ENCODE measurements at places on chromosomes 3 and 15.

- DNase-seq = no peak
Measured at GRCh38 chr3:60674870-60675269, 576.4 kb downstream of the FHIT start.

DNA sequence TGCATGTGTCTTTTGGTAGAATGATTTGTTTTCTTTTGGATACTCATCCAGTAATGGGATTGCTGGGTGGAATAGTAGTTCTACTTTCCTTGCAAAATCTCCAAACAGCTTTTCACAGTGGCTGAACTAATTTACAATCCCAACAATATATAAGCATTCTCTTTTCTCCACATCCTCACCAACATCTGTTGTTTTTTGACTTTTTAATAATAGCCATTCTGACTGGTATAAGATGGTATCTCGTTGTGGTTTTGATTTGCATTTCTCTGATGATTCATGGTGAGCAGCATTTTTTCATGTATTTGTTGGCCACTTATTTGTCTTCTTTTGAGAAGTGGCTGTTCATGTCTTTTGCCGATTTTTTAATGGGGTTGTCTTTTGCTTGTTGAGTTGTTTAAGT is 55.8 kb downstream of the ST8SIA2 start:
- DNase-seq = no peak

DNA sequence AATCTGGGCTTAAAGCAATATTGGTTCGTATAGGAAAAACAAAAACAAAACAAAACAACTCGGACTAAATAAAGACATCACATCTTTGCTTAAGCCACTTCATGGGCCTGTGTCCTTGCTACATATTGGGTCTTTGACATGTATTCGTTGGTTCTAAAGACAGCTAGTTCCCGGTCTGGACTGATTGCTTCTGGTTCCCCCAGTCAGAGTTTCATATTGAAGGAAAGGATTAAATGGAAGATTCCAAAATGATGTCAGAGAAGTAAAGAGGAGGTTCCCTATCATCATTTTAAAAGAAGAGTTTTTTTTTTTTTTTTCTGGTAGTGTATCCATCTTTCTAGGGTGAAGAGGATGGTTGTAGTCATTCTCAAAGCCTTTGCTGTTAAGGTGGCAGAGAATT is 2.3 kb downstream of the OXSR1 start:
- no peak for DNase-seq

- DNase-seq = no peak
Measured at GRCh38 chr3:47910777-47911440, 105.3 kb downstream of the MAP4 start.

DNA sequence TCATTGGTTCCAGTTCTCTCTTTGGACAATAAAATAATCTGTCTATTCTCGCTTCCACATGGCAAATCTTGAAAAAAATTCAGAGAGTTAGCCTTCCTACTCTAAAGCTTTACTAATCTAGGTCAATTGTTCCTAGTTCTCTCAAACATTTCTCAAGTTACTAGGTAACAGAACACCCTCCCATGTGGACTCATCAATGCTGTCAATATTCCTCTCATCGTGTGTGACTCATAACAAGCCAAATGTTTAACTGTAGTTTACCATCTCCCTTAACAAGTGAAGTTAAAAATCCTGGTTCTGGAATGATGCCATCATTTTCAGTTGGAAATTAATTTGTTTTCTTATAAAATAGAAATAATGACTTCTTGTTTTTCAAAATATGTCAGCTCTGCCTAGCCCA is 438.6 kb downstream of the ROBO1 start:
- DNase-seq = no peak

DNA sequence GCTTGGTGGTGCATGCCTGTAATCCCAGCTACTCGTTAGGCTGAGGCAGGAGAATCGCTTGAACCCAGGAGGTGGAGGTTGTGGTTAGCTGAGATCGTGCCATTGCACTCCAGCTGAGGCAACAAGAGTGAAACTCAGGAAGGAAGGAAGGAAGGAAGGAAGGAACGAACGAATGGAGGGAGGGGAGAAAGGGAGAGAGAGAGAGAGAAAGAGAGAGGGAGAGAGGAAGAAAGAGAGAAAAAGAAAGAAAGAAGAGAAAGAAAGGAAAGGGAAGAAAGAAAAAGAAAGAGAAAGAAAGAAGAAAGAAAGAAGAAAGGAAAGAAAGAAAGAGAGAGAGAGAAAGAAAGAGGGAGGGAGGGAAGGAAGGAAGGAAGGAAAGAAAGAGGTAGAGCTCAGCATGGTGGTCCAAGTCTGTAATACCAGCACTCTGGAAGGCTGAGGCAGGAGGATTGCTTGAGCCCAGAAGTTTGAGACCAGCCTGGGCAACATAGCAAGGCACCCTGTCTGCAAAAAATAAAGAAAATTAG is 81.9 kb downstream of the P2RY1 start:
- DNase-seq = no peak

DNA sequence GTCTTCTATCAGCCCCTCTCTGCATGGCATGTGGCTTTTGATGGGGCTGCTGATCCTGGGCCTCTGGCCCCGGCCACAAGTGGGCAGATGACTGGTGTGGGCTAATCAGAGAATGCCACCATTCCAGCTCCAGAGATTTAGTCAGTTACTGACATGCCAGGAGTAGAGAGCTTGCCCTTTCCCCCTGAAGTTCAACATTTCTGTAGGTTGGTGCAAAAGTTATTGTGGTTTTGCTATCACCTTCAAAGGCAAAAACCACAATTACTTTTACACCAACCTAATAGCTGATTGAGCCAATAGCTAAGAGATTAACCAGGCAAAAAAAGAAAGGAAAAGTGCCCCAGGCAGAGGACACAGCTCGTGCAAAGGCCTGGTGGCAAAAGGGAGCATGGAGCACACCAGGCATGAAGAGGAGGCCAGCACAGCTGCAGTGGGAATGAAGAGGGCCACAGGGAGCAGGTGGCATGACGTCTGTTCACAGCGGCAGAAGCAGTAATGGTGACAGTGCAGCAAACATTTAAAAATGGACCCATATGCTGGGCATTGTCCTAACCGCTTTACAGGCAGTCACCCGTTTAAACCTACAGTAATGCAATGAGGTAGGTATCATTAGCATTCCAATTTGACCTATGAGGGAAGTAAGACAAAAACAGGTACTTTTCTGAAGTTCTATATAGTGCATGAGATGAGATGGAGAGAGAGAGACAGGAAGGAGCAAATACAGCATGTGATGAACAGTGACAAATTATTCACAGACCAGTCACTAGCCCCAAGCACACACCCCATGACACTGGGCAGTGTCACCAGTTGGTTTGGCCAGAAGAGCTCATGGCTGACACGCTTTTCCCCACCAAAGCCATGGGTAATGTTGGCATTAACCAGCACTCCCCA is 373.0 kb upstream of the PROK2 start:
- peak; percentile 42 for DNase-seq

GRCh38 chr15:64792282-64792681 is 16.9 kb upstream of the RBPMS2 start:
- DNase-seq = no peak

DNA sequence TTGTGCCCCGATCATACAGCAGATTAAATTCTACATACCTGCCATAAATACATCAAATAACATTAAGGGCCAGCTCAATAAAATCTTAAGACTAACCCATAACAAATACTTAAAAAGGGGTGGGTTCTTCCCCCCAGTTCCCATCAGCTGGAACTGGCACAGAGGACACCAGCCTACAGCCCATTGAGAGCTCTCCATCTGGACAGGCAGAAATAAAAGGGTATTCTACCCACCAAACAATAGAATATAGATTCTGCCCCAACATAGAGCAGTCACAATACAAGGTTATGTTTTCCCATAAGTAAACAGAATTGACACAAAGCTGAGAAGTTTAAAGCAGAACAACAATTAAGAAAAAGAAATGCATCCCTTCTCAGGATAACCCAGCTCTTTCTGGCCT is 11.9 kb downstream of the CPOX start:
- no peak for DNase-seq

DNA sequence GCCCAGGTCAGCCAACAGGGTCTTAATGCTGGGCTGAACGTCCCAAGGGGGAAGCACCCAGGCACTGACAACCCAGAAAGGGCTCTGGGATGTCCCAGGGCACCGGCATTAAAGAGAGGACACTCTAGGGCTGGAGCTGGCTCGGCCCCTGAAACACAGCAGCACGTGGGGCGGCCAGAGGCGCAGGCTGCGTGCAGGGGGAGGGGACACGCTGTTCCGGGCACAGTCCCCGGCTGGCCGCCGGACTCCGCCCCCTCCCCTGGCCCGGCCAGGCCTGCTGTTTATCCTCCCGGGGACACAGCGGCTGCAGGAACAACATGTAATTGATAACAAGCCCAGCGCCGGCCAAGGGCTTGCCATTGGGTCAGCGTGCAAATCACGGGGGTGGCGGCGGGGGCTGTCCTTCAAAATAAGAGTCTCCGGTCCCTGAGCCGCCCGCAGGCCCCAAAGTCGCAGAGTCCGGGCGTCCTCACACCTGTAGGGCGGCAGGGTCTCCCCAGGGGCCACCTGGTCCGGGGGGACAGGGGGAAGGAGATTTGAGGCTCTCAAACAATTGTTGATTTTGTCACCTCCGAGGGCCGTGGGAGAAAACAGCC is 1.3 kb downstream of the KLF15 start:
- DNase-seq = peak; percentile 90

DNA sequence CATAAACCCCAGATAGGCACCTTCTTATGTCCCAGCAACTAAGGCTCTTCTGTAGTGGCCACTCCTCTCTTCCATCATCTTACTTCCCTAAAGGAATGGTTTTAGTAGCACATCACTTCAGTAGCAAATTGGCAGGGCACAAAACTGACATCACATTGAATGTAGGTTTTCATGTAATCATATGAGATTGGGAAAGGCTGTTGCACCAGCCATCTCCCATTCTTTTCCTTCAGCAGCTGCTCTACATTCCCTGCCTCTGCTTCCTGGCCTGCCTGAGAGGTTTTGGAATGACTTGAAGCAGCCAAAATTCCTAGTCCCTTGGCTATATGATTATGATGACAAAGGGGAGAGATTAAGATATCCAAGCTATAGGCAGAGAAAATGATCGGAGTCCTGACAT is 36.5 kb downstream of the NSUN3 start:
- DNase-seq = no peak

GRCh38 chr15:70269311-70269911 is 171.7 kb upstream of the TLE3 start:
- no peak for DNase-seq

- no peak for DNase-seq
Measured at GRCh38 chr15:88680241-88681001, 41.6 kb downstream of the ISG20 start.

- DNase-seq = peak; percentile 47
Measured at GRCh38 chr15:84715441-84716035, 401 bp downstream of the SEC11A start.

- DNase-seq = no peak
Measured at GRCh38 chr15:68789091-68789490, 31.6 kb downstream of the ANP32A start.

- DNase-seq = no peak
Measured at GRCh38 chr3:11799791-11800190, 46.9 kb downstream of the TAMM41 start.

- DNase-seq = no peak
Measured at GRCh38 chr3:132981719-132982118, 56.5 kb upstream of the TMEM108 start.

- no peak for DNase-seq
Measured at GRCh38 chr15:97597801-97598200, 362.7 kb upstream of the ARRDC4 start.

DNA sequence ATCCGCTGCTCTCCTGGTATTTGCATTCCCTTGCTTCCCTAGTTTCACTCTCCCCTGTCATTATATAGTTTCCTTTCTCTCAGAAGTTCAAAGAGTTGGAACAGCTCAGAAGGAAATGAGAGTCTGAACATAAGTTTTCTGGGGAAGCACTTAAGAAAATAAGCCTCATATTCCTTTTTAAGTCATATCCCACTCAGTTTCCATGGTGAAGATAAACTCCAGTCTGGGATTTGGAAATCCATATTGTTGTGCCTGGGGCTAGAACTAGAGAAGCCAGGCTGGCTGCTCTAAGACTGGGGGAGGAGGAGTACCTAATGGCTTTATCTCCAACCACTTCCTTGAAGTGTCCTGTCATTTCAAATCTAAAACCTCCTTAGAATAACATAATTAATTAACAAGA is 134.2 kb upstream of the ALCAM start:
- no peak for DNase-seq

DNA sequence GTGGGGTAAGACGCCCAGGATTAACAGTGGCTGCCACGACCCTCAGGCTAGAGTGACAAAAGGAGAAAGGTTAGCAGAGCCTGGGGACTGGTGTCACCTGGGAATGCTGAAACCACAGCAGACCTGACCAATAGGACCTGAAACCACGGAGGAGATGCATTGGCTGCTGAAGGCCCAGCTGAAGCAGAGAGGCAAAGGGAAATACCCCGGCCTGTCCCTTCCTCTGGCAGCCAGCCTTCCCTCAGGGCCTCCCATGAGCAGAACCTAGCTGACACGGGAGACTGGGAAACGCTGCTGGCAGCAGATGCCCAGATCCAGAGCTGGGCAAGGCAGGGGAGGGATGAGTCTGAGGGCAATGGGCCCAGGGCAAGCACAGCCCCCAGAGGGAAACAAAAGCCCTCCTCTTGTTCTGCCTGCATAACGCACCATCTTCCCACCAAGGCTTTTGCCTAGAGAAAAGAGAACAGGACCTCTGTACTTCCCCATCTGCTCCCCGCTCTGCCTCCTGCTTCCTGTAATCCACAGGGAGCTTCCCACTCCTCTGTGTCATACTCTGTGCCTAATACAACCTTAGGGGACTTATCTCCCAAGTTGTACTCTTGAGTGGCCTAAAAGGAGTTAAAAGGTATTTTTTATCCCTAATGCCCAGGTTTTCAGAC is 216.2 kb downstream of the ABHD5 start:
- no peak for DNase-seq

DNA sequence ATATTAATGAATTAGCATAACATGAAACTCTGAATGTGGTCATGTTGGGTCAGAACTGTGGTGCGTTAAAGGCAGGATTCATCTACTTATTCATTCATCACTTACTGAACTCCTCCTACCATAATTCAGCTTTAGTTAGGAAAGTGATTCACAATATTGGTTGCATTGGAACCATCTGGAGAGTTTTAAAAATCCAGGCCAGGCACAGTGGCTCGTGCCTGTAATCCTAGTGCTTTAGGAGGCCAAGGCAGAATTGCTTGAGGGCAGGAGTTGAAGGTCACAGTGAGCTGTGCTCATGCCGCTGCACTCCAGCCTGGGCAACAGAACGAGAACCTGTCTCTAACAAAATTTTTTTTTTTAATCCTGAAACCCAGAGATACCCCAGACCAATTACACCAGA is 44.2 kb upstream of the ATG7 start:
- no peak for DNase-seq

GRCh38 chr3:183287301-183287971 is 34.4 kb downstream of the B3GNT5 start:
- no peak for DNase-seq
